Cortex of kidney (tissue), 1 donor: ENCODE measurements at places on chromosomes 16 and 17.

- no peak for DNase-seq
Measured at GRCh38 chr16:27355610-27356009, 41.8 kb downstream of the IL4R start.

DNA sequence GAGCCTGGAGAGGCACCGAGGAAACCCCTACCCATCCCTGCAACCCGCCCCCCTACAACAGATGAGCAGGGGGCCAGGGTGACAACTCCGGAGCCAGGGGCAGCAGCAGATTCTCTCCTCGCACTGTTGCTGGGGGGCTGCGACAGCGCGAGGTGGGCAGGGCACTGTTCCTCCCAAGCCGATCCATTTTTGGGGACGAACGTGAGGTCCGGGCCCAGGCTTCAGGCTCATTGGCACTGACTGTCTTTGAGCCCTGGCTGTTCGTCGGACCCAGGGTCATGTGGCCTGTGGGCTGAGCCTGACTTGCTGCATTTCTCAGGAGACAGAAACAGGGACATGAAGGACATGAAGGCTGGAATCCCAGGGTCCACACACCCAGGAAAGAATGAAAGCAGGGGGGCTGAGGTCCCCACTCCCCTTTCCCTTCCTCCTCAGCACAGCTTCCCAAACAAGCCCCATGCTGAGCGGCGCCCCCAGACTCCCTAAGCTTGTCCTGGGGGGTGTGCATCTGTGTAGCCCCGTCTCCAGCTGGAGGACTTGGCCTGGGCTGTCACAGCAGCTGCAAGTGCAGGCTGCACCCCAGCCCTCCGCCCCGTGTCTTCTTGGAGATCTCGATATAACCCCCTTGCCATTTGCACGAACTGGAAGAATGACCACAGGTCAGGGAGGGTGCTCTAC is 18.7 kb downstream of the CEP295NL start:
- no peak for DNase-seq

DNA sequence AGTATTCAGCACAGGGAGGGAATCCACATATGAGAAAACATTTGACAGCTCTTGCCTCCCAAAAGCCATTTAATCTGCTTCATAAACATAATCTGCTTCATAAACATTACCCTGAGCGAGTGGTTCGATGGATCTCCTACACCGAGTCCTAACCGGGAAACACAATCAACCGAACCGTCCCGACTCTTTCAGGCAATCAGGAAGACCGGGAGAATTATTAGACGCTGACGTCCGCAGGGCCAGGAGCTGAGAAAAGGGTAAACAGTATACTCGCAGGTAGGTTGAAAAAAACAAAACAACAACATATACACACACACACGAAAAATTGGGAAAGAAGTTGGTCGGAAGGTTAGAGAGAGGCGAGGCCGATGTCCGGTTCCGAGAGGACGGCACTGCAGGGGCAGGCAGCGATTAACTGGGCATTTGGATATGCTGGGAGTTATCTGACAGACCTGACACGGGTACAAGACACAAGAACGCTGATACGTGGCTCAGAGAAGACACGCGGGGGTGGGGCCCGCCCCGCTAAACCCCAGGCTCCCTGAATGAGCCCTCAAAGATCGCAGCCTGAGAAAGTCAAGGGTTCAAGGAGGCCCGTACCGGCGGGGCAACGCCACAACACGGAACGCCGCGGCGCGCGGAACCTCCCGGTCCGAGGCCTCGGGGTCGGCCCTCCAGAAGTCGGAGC is 585 bp downstream of the AP1G1 start:
- DNase-seq: no peak

- DNase-seq: no peak
Measured at GRCh38 chr16:46762583-46762982, 14.4 kb upstream of the MYLK3 start.

GRCh38 chr16:3755249-3755648 is 37.9 kb upstream of the TRAP1 start:
- DNase-seq: no peak

GRCh38 chr16:17306745-17307144 is 164.0 kb downstream of the XYLT1 start:
- no peak for DNase-seq

- DNase-seq: no peak
Measured at GRCh38 chr17:75001915-75002843, 10.3 kb upstream of the MRPL58 start.

DNA sequence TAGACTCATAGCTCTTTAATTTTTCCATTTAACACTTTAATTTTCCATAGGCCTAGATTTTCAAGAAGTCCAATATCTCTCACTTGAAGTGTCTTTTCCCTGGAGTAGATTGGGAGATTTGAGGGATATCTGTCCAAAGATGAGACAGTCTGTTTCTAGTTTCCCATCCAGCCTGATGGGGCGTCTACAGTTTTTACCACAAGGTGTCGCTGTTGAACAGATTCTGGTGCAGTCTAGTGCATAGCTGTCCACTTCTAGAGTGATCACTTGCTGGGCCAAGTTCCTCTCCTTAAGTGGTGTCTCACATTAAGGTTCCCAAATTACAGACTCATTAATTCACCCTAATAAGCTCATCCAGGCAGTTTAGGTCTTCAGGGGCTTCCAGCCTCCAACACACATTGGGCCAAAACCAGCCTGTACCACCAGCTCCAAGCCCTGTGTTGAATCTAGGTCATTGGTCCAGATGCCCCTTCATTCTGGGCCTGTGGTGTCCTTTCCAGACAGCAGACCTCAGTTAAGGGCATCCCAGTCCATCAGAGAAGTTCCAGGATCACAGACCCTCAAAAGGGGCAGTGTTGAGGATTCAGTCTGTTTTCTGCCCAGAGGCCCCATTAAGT is 9.4 kb downstream of the SNX20 start:
- DNase-seq: no peak

GRCh38 chr17:39899215-39899614 is 19.2 kb downstream of the GSDMB start:
- no peak for DNase-seq
